ENCODE measurements at places on chromosomes 4 and X.

DNA sequence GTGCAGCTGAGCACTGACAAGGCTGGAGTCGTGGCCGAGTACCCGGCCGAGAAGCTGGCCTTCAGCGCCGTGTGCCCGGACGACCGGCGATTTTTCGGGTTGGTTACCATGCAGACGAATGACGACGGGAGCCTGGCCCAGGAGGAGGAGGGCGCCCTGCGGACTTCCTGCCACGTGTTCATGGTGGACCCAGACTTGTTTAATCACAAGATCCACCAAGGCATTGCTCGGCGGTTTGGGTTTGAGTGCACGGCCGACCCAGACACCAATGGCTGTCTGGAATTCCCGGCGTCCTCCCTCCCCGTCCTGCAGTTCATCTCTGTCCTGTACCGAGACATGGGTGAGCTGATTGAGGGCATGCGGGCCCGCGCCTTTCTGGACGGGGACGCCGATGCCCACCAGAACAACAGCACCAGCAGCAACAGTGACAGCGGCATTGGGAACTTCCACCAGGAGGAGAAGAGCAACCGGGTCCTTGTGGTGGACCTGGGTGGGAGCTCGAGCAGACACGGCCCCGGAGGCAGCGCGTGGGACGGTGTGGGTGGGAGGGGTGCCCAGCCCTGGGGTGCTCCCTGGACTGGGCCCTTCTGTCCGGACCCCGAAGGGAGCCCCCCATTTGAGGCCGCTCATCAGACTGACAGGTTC is 24.3 kb downstream of the RGS12 start:
- no peak for DNase-seq

DNA sequence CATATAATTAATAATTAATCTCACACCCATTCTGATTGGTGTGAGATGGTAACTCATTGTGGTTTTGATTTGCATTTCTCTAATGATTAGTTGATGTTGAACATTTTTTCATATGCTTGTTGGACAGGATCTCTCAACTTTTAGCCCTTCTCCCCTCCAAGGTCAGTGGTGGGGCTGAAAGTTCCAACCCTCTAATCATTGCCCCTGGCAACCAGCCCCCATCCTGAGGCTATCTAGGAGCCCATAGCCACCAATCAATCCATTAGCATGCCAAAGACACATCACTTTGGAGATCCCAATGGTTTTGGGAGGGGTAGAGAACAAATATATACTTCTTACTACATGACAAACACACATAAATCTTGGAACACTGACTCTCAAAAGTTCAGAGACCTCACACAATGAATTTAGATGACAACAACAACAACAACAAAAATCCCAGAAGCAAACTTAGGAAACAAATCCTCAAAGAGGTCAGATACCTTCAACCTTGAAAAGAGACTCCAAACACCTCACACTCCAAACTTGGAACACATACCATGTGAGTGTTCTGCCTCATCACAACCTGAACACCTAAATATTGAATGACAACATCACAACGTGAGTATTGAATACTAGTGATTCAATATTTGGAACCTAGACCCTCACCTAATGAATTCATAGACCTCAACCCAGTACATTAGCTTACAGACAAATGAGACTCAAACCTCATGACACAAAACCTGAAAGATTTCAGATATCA is 19.0 kb upstream of the PAGE4 start:
- DNase-seq: no peak

DNA sequence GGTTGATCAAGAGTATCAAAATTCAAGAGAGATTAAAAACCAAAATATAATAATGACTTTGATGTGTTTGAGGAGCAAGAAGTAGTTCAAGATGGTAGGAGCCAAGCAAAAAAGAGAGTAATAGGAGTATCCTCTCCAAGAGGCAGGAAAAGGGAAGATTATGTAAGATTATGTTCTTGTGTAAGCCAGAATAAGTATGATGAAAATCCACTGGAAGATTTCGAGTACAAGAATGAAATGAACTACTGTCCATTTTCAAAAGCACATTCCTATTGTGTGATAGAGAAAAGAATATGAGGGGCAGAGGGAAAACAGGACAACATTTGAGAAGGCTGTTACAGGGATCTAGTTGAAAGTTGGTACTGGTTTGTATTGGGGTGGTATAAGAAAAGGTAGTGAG is 659.6 kb upstream of the INTU start:
- no peak for DNase-seq

- DNase-seq: no peak
These were observed 132.2 kb upstream of the FUNDC1 start for GRCh38 chrX:44674906-44675305.

- DNase-seq: no peak
These were observed 302 bp downstream of the NHS start for GRCh38 chrX:17375367-17375636.

Measured in activated CD4-positive, CD25-positive, alpha-beta regulatory T cell treated with anti-CD3 and anti-CD28 coated beads, Interleukin-2, amount 50 U/mL, for 16 hours (primary cell).